ENCODE measurements at places on chromosomes 2 and 18.

- DNase-seq, result no peak
These were observed 4.7 kb downstream of the MYO5B start for GRCh38 chr18:50190236-50190635.

- no peak for DNase-seq
These were observed 163.2 kb upstream of the CAVIN2 start for GRCh38 chr2:192010073-192010472.

GRCh38 chr2:236712304-236712703 lies 142.7 kb downstream of the ACKR3 start:
- no peak for DNase-seq

DNA sequence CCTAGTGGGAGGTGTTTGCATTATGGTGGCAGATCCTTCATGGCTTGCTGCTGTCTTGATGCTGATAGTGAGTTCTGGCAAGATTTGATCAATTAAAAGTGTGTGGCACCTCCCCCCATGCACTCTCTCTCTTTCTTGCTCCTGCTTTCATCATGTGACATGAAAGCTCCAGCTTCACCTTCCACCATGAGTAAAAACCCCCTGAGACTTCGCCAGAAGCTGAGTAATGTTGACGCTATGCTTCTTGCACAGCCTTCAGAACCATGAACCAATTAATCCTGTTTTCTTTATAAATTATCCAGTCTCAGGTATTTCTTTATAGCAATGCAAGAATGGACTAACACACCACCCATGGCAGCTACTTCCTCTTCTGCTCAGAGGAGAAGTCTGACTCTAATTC lies 2181.4 kb upstream of the PIK3C3 start:
- DNase-seq, result no peak

GRCh38 chr18:56067214-56067894 lies 479.4 kb upstream of the TCF4 start:
- no peak for DNase-seq

DNA sequence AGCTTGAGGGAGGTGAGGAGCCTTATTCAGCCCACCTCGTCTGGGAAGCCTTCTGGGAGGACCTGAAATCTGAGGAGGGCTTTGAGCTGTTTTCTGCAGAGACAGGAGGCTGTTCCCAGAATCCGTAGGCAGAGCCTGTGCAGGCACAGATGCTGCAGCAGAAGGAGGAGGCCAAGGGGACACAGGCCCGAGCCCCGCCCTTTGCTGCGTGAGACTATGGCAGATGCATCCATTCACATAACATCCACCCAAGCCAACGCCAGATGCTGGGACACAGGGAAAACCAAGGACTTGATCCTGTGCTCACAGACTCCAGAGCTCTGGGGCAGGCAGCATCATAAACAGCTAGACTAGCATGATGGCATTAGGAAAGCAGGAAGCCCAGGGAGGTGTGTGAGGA lies 98.2 kb downstream of the KCNF1 start:
- DNase-seq, result no peak

DNA sequence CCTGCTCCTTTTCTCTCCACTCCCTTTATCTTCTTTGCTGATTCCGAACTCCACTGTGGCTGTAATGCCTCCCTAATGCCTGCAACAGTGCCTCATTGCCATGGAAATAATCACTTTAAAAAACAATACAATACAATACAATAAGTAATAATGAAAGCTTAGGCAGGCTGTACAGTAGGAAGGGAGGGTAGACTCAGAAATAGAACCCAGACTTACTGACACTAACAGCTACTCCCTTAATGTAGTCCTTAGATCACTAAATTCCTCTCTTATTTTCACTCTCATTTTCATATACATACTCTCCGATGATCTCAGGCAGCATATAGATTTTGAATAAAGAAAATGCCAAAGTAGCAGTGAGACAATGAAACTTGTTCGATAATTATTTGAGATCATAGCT lies 70.2 kb downstream of the DLGAP1 start:
- DNase-seq, result no peak

GRCh38 chr2:5546181-5546580 lies 146.0 kb upstream of the SOX11 start:
- no peak for DNase-seq

DNA sequence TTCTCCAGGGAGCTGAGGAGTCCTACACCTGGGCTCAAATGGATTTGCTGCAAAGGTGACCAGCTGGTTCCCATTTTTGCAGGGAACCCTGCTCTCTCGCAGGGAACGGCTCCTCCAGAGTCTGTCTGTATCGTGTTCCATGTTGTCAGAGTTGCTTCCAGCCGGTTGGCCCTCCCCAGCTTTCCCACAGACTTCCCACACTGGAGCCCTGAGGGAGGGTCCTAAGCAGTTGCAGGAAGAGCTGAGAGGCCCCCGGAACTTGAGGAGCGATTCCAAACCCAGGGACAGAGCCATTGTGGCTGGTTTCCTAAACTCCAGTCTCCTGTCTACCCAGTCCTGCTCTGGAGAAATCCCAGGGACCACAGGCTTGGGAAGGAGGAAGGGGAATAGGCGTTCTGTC lies 121.7 kb upstream of the PPP1CB start:
- no peak for DNase-seq

- DNase-seq, result peak; percentile 79
These were observed 73.1 kb downstream of the CACNB4 start for GRCh38 chr2:152025678-152026287.

DNA sequence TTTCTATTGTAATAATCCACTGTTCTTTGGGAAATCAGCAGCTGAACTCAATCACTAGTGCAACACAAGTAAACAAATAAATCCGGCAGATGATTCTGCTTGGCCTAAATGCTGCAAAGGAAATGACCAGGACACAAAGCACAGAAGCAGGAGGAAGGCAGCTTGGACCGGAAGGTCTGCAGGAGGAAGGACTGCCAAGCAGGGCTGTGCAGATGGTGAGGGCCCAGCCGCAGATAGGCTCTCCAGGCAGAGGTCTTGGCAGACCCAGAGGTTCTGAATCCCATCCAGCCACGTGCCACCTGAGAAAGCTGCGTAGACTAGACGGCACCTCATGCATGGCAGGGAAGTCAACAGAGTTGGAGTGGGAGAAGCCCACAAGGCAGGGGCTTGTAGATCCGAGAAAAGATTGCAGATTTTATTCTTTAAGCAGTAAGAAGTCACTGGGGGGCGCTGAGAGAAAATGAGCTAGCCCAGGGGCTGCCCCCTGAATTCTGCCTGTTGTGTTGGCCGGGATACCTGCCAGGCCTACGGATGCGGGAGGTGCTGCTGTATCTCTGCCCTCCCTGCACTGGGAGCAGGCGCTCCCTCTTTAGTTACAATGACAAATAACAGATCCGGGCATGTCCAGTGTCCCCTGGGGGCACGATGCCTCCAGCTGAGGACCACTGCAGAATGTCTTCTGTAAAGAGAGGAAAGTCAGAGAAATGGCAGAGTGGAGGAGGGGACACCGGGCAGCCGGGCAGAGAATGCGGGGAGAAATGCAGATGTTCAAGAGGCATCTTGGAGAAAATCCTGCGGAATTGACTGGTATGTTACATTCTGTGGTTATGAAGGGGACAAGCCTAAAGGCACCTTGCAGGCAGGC lies 153.5 kb downstream of the PXDN start:
- DNase-seq, result no peak

DNA sequence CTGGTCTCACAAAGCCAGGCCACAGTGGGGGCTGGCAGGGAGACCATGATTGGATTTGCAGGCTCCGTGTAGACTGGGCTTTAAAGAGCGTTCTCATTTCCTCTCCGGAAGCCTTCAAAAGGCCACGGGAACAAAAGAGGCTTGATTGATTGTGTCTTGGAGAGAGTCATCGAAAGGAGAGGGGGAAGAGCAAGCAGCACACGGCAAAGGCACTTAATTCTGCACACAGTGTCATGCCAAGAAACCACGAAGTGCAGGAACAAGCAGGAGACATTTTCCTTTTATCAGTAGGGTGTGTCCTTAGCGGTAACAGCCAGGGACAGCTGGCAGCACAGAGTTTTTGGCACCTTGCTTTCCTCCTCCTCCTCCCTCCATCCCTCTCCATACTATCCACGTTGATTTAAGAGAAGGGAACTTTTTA lies 47.7 kb downstream of the GLI2 start:
- DNase-seq, result no peak

GRCh38 chr18:70363861-70364260 lies 75.0 kb downstream of the SOCS6 start:
- DNase-seq, result no peak

DNA sequence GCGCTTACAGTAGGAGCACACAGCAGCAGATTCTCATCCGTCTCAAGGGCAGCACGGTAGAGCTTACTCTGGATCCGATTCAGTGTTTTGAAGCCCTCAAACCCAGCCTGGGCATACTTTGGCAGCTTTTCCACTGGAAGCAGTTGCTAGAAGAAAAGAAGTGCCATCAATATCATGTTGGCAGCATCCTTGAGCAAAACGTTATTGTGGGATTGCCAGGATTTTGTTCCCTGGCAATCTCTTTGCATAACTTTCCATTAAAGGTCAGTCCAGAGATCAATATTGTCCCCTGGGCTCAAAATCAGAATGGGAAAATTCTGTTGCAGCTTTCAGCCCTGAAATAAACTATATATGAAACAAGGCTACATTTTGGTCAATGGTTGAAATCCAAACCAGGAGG lies 8.4 kb downstream of the SNRNP200 start:
- DNase-seq, result no peak

GRCh38 chr2:196234672-196235071 lies 63.3 kb upstream of the STK17B start:
- peak; percentile 36 for DNase-seq

DNA sequence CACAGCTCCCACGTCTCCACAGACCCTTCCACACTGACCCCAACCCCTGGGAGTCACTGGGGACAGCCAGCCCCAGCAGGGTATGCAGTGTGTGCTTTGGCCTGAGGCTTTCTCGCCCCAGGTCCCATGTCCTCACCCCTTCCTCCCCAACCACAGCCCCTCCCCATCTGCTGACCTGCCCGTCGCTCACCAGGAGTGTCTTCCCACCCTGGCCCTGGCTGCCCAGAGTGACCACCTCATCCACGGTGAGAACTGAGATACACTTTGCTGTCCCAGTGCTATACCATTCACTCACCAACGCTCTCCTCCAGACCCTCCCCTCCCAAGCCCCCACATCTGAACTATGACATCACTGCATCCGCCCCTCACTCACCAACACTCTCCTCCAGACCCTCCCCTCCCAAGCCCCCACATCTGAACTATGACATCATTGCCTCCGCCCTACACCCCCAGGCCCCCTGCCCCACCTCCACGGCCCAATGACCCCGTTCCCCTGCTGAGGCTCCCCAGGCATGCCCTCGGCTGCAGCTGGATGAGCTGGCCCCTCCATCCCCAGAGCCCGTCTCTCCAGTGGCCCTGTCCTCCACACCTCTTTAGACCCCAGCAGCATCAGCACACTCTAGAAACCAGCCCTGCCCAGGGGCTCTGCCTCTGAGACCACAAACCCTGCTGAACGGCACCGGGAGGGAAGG lies 55.2 kb downstream of the ANKMY1 start:
- DNase-seq, result no peak

DNA sequence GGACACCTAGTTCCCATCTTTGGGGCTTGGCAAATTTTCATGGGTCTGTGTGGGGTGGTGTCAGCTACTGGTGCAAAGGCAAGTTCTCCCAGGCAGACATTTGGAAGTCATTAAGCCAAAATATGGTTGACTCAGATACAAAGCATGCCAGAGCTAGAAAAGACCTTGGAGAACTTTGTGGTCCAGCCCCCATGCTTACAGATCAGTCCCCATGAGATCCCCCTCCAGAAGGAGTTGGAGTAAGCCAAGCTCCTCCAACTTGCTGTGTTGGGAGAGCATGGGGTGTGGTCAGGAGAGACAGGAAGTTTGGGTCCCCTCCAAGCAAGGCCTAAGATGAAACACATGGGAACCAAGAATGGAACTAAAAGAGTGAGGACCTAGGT lies 224.5 kb downstream of the CYP26B1 start:
- DNase-seq, result no peak

- DNase-seq, result no peak
These were observed 314.5 kb downstream of the OSR1 start for GRCh38 chr2:19043893-19044292.

GRCh38 chr2:181458871-181459270 lies 1.7 kb downstream of the ITGA4 start:
- no peak for DNase-seq

GRCh38 chr2:211133766-211134165 lies 577.4 kb downstream of the CPS1 start:
- no peak for DNase-seq

DNA sequence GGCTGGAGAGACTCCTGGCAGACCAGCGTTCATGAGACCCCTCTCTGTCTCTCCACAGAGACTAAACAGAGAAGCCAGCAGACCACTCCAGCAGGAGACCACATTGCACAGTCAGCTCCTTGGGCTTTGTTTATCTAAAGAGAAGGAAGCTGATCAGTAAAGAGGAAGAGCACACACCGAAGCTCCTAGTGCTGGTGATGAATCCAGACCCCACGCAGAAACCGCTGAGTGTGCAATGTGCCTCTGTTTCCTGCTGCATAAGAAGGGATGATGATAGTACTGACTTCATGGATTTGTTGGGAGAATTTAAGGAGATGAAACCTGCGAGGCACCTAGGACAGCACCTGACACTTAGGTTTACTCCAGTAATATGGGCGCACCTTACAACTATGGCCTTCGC lies 544.1 kb upstream of the ID2 start:
- DNase-seq, result no peak

GRCh38 chr2:206085742-206086445 lies at the start of gene INO80D:
INO80D (minus strand) TSS chr2:206086174; CDS start chr2:206063016, 23,158 bp downstream.
- peak; percentile 65 for DNase-seq

DNA sequence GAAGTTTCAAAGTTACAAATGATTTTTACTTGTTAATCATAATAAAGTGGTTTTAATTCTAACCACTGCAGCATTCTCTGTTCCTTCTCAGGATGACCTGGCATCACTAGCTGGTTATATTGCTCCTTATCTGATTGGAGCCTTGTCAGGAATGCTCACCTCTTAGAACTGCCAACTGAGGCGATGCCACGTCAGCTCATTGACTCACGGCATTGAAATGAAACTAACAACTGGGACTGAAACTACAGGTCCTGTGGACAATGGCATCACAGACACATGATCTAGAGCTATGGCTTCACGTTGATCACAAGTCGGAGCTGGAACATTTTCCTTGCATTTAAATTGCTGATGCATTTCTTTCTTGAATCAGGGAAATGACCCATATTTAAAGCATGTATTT lies 54.9 kb upstream of the MAP2 start:
- no peak for DNase-seq
